Fibroblast of the aortic adventitia (primary cell): ENCODE measurements at places on chromosomes 7 and 10. TPM values are rescaled to one million over a fixed set of nuclear protein-coding genes. Genes with fewer than 3 reads are reported as not detected.

LRRD1 gene
- total RNA-seq, result 0.09 and 0.41 TPM in 2 replicates

EN2 gene
- under 0.01 TPM in 1 of 2 replicates, not detected in the other for total RNA-seq

- DNase-seq, result no peak
Observed at GRCh38 chr7:32507414-32507813, 12.1 kb downstream of the AVL9 start.

DNA sequence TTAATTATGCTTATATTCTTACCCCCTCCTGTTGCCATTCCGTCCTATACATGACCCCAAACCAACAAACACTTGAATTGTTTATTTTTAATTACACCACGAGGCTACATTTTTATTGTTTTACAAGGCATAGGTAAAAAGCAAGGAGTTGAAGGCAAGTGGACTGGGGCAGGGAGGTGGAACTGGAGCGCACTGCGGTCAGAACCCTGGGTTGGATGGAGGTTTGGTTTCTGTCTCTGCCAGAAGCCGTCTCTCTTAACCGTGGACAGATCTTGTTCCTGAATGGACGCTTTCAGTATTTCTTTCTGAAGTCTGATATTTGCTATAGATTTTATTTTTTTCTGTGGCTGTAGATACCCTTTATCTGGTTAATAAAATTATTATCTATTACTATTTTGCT is 19.9 kb upstream of the IGFBP3 start:
- no peak for DNase-seq

- peak; percentile 80 for DNase-seq
Observed at GRCh38 chr7:3559278-3559677, 258.2 kb downstream of the SDK1 start.

DNA sequence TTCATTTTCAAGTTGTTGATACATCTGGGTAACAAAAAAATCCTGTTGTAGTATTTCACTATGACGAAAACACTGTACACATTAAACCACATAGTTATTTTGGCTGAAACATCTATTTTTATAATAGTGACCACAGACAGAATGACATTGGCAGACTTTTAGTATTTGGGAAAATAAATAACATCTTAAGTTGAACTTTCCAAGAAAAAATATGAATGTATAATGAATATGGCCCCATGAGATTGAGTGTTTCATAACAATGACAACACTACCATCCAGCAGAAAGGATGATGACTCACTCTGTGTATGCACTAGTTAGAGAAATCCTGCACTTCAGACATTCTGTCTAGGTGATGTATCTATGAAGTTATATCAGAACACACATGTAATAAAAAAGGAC is 118.1 kb downstream of the SEMA3D start:
- peak; percentile 90 for DNase-seq

GRCh38 chr7:116188-116981 is 76.0 kb upstream of the FAM20C start:
- no peak for DNase-seq
